ENCODE measurements at places on chromosomes 11 and 22.
A peak's percentile ranks its signal among the peaks of the same experiment; 100 is the strongest.

DNA sequence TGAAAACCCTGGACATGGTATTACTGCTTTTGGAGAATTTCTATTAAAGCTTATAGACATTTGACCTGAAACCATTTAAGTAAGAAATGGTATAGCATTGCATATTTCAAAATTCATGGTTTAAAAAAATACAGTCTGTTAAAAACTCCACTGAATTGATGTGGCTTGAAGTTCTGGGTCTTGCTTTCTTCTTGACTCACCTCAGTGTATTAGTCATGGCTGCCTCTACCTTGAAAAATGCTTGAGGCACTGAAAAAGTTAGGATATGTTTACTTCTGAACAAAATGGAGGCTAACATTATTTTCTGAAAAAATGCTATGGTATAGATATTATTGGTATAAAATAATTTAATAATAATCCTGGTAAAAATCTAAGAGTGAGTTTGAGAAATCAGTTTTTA lies 349.2 kb downstream of the AASDHPPT start:
- DNase-seq = no peak

DNA sequence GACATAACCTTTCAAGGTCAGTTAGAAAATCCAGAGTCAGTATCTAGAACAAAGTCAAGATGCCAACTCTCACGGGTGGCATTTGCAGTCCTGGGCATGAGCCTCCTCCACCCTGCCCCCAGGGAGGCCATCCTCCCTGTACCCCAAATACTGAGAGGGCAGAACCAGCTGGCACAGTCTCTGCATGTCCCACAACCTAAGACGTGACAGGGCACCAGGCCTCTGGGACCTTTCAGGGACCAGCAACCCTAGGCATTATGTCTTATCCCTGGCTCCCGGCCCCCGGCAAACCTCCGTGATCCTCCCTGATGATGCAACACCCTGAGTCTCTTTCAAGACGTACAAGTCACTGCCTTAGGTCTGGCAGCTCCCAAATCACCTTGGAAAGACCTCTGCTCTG lies 2.0 kb downstream of the MB start:
- no peak for DNase-seq

- DNase-seq = no peak
These were observed 115.8 kb downstream of the METTL15 start for GRCh38 chr11:28223994-28224393.

DNA sequence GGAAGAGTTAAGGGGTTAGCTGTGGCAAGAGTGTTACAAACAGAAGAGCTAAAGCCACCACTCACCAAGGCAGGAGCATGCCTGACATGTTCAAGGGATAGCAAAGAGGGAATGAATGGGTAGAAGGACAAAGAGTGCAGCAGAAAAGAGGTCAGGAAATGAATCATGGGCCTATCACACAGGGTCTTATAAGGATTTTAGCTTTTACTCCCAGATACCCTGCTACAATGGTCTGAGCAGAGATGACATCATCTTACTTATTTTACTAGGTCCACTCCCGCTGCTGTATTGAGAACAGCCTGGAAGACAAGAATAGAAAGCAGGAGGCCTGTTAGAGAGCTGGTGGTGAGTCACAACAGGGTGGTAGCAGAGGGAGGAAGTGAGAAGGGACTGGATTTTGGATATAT lies 9.8 kb downstream of the TRAF6 start:
- DNase-seq = no peak

DNA sequence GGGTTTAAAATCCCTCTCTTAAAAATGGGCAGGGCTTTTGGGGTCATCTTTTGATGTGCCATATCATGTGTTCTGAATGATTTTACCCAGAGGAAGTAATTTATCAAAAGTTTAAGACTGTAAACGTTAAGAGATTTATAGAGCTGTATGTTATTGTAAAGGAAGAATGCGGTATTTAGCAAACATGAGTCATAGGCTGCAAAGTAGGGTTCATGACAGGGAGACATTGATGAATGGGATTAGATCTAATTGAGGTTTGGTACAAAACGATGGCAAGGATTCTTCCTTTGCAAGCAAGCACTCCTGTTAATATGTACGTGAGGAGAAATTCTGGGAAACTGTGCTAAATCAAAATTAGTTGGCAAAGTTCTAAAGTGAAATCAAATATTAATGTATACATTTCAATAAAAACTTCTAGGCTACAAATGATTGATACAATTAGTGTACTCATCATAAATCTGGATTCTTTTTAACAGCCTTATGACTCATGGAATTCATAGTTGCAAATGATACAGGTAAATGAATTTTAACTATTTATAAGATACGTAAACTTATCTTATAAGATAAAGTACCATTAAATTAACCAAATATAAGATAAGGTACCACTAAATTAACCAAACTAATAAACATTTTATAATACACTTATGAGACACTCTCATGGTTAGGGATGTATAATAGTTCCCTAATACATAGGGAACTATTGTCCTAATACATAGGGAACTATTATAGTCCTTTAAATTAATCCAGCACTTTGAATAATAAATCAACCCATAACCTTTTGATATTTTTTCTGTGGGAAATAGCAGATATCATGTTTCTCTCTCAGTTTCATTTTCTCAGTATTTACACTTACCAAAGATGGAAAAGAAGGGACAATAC lies 58.4 kb downstream of the KIF18A start:
- DNase-seq = no peak

DNA sequence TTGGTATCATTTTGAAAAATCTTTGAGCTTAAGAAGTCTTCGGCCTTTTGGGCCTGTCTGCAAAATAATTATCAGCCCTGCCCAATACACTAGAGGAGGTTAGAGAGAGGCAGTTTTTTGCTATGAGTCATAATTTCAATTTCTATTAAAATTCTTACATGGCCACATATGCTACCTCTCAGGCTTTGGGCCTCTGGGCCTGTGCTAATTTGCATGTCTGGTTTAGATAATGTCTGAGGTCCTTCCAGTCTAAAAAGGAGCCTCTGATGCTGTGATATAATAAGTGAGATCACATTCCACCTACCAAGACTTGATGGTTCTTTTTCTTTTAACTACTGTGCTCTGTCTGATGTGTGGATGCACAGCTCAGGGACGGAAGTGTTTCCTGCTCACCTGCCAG lies 70.8 kb downstream of the KCNJ1 start:
- DNase-seq = no peak

DNA sequence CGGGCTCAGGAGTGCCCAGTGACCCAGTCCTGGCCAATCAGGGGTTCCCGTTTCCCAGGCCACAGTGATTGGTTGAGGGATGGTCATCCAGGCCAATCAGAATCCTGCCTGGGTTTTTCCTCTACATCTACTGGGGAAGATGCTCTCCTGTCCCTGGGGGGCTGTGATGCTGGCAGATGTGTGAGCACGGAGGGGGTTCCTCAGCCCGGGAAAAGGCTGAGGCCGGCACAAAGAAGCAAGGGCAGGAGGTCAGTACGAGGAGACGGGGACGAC lies 171.2 kb downstream of the CTTN start:
- DNase-seq = no peak

DNA sequence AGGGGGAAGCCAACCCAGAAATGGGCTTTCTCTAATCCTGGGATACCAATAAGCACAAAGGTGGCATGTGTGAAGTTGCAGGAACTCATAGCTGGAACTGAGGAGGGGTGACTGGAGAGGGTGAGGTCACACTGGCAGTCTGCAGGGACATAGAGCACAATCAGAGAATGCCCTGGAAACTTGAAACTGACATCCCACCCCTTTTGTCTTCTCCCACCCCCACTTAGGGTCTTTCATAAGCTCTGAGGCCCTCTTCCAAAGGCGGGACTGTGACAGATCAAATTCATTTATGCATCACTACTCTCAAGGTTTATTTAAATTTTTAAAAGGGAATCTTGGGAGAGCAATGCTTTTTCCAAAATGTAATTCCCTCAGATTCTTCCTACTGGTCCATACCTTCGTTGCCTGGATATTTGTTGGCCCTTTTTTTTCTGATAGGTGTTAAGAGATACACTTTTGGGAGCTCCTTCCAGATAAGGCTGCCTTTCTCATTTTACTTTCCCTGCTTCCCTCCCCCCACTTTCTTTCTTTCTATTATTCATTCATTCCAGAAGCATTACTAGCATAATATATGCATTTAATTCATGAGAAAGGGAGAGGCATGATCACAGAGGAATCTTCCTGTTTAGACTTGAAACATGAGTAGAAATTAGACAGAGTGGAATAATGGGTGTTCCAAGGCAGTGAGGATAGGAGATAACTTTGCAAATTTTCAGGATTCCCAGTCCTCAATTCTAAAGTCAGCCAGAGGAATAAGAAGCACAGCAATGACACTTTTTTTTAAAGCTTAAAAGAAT lies 14.8 kb downstream of the OR51E2 start:
- no peak for DNase-seq

- no peak for DNase-seq
These were observed 22.9 kb downstream of the STX3 start for GRCh38 chr11:59778122-59778521.

GRCh38 chr11:37946155-37946766 lies 1348.2 kb upstream of the RAG2 start:
- peak; percentile 36 for DNase-seq

DNA sequence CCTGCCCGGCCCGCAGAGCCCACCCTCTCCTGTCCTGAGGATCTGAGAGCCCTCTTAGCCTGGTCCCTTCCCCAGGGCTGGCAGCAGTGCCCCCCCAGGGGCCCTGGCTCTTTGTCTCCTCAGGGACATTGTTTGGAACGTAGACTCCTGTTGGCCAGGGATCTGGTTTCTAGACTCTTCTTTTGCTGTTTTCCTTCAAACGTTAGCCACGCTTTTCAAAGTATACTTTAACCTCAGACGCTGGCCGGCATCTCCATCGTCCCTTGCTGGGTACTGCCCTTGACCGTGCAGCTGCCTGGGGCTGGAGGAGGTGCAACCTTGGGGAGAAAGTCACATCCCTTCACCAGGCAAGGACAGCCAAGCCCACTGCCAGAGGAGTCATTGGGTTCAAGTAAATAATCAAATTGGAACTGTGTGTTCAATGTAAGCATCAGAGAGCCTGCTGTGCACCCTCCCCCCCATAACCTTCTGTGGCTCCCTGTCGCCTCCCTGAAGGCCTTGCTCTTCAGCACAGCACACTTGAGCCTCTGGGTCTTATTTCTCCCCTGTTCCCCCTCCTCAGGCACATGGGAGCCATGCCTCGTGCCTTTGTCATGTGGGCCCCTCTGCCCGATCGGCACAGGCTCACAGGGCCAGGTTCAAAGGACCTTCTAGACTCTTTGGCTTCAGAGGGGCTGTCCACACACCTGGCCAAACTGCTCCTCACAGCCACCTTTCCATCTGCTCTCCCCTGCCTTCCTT lies 21.8 kb upstream of the WNT7B start:
- DNase-seq = no peak

DNA sequence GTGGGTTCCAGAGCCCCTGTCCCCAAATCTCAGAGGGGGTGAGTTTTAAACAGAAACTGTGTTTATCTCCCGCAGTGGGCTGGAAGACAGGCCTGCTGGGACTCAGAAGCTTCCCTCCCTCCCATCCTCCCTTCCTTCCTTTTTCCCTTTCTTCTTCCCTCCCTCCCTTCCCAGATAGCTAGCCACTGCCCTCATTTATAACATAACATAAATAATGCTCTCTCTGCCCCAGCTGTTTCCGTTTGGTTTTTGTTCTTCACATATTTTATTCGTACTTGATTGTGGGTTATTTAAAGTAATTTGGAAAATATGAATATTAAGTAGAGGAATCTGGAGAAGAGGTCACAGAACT lies 140.9 kb downstream of the TEAD1 start:
- DNase-seq = no peak

- peak; percentile 32 for DNase-seq
These were observed 13.3 kb downstream of the GGTLC2 start for GRCh38 chr22:22657712-22658111.

DNA sequence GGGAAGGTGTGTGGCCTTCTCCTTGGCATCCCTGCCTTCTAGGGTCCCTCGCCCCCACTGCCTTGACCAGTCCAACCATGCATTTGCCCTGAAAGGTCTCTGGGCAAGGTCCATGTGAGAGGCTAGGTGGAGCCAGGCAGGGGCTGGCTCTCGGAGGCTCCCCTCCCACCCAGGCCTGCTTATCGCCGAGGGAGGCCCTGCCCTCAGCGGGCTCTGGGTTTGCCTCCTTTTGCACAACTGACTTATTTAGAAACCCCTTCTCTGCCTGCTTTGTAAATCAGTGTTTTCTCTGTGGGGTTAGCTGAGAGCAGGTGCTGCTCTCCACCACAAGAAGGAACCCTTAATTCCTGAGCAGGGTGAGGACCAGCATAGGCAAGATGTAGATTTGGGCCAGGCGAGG lies 47.7 kb downstream of the CD82 start:
- no peak for DNase-seq

DNA sequence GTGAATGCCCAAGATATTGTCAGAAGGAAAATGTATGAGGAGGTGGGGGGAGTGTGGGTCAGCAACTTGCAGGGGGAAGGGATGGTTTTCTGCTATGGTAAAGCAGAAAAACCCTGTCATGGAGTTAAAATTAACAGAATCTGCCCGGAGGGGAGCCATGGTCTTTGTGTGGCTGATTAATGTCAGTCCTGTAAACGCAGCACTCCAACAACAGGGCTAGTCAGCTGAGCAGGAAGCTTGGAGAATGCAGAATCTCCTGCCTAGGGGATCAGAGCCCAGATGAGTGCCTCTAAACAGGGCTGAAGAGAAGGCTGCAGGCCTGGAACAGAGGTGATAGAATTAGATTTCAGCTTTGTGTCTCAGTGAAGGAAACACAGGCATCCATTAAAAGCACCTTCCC lies 140.9 kb upstream of the MTNR1B start:
- no peak for DNase-seq

GRCh38 chr11:7597620-7598019 lies 75.7 kb downstream of the CYB5R2 start:
- DNase-seq = no peak

- peak; percentile 6 for DNase-seq
These were observed 4.3 kb upstream of the OR51V1 start for GRCh38 chr11:5204787-5205186.

GRCh38 chr11:32433101-32433913 lies 2.0 kb downstream of the WT1 start:
- no peak for DNase-seq

- DNase-seq = no peak
These were observed 53.9 kb upstream of the SHISAL1 start for GRCh38 chr22:44366372-44367300.

- DNase-seq = no peak
These were observed 80.2 kb downstream of the CCDC34 start for GRCh38 chr11:27282806-27283205.

GRCh38 chr11:68988491-68988890 lies 7.7 kb upstream of the MRGPRD start:
- no peak for DNase-seq

GRCh38 chr11:29900382-29900781 lies 116.4 kb downstream of the KCNA4 start:
- DNase-seq = no peak

DNA sequence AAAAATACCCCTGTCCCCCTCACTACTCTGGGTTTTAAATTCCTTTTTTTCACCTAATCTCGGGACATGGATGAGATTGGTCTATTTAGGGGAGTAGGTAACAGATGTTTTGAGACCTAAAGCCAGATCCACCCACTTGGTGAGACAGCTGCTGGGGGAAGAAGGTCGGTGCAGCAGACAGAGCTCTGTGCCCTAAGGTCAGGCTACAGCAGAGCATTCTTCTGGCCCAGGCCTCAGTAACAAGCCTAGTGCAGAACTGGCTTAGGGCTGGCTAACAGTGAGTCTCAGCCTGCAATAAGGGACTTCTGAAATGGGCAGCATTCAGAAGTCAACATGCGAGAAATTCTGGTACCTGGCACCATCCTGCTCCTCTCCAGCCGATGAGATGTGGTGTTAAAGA lies 444.9 kb upstream of the KIRREL3 start:
- no peak for DNase-seq

Measured in WERI-Rb-1 (cell line).